Neural crest cell (in vitro differentiated cells): ENCODE measurements at places on chromosomes 7 and 10. TPM values are rescaled to one million over a fixed set of nuclear protein-coding genes. Genes with fewer than 3 reads are reported as not detected.

GRCh38 chr10:11011984-11012383 is 5.7 kb upstream of the CELF2 start:
- DNase-seq: no peak
- peaks cover 5% of the 10 kb centered on the region for H3K27me3 ChIP-seq
- H3K4me3 ChIP-seq: peak overlapping the region; percentile 28
- H3K4me1 ChIP-seq: peaks cover 83% of the 10 kb centered on the region
- peaks cover 2% of the 10 kb centered on the region for H3K36me3 ChIP-seq

DNA sequence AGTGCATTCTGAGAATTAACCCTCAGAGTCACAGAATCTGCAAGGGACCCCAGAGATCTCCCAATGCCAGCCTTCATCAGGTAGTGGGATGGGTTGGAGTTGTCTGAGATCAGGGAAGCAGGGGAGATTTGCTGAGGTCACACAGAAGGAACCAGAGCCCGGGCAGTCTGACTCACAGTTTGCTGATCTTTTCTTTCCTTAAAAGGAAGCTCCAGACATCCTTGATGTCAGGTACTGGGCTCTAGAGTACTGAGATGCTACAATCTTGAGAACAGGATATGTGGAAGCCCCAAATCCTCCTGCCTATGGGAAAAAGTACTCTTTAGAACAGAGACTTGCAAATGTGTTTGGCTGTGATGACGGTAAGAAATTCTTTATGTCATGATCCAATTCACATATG is 706 bp downstream of the TBATA start:
- no peaks in the 10 kb centered on the region for H3K36me3 ChIP-seq
- H3K27me3 ChIP-seq: no peaks in the 10 kb centered on the region
- no peaks in the 10 kb centered on the region for H3K4me1 ChIP-seq
- no peak overlapping the region for H3K4me3 ChIP-seq
- no peak for DNase-seq

DNA sequence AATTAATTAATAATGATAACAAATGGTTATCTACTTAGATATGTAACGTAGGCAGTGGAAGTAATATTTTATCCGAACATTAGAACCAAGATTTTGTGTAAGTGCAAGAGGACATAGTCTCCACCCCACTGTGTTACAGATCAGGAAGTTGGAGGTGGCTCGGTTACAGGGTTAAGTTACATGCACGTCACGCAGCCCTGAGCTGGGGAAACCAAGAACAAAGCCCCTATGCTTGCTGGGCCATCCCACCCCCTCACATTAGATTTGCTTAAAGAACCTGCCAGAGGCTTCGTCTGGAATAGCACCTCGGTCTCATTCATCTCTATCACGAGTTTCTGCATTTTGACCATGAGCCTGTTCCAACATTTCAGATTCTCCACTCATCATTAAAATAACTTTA is 214.1 kb downstream of the ADARB2 start:
- no peak overlapping the region for H3K27ac ChIP-seq
- peaks cover 20% of the 10 kb centered on the region for H3K4me1 ChIP-seq
- peaks cover 2% of the 10 kb centered on the region for H3K27me3 ChIP-seq
- no peak for DNase-seq

DNA sequence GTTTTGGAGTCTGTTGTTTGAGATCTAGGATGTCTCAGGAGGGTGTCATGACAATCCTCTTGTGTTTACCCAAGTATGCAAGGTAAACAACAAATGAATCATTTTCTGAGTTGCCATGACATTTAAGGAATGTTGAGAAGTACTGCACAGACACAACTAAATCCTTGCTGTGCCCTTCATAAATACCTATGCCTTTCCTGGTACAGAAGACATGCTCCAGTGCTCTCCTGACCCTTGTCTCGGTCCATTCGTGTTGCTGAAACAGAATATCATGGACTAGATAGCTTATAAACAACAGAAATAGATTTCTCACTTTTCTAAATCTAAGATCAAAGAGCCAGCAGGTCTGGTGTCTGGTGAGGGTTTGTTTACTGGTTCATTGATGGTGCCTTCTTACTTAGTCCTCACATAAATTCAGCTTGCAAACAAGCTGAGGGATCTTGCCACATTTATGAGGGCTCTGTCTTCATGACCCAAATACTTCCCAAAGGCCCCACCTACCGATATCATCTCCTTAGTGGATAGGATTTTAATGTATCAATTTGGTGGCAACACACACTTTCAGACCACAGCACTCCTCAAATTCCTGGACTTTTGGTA is 341.8 kb upstream of the SEMA3A start:
- no peak overlapping the region for H3K4me3 ChIP-seq
- no peak overlapping the region for H3K27ac ChIP-seq
- no peak for DNase-seq
- H3K36me3 ChIP-seq: no peaks in the 10 kb centered on the region

DNA sequence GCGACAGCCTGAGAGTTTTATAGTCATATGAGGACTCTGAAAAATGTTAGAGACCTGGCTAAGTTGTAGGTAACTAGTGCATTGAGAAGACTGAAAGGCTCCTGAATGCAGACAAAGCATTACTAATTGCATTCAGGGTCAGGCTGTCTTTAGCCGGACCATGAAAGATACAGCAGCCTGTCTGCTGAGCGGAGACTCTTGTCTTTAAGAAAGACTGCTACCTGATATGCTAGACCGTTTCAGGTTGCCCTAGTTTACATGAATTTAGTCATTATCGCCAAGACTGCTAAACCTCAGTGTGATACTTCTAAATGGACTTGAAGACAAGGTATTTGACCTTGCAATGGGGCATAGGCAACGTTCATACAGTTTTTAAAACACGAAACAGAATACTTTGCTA is 81.2 kb downstream of the BMPR1A start:
- no peak overlapping the region for H3K27ac ChIP-seq
- no peak for DNase-seq
- no peaks in the 10 kb centered on the region for H3K27me3 ChIP-seq
- H3K36me3 ChIP-seq: no peaks in the 10 kb centered on the region
- H3K4me1 ChIP-seq: peaks cover 35% of the 10 kb centered on the region

DNA sequence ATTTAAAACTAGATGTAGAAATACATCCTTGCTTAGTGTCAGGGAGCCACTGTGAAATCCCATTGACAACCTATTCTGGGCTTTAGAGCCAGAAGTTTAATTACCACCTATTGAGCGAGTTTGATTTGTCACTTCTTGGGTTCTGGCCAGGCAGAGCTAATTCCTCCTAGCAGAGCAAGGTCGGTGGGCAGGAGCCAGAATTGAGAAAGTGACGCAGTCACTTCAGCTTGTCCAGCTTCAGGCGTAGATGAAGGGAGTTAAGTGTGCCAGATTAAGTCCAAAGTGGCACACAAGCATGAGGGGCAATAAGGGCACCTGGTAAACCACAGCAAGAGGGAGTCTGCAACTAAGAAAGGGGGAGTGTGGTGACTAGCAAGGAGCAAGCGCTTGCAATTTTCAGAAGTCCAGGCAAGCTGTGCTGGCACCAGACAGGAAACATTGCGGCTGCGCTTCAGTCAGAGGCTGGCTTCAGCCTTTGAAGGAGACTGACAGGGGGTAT is 119.4 kb downstream of the ST7 start:
- H3K27me3 ChIP-seq: no peaks in the 10 kb centered on the region
- H3K4me3 ChIP-seq: no peak overlapping the region
- H3K36me3 ChIP-seq: no peaks in the 10 kb centered on the region
- H3K27ac ChIP-seq: no peak overlapping the region

- no peak for DNase-seq
- no peak overlapping the region for H3K27ac ChIP-seq
- H3K4me1 ChIP-seq: no peaks in the 10 kb centered on the region
- H3K4me3 ChIP-seq: no peak overlapping the region
- no peaks in the 10 kb centered on the region for H3K36me3 ChIP-seq
Measured at GRCh38 chr10:13241613-13242012, 7.4 kb upstream of the UCMA start.

- peaks cover 21% of the 10 kb centered on the region for H3K4me1 ChIP-seq
- no peak for DNase-seq
- H3K27me3 ChIP-seq: no peaks in the 10 kb centered on the region
Measured at GRCh38 chr7:46208635-46209525, 287.8 kb upstream of the IGFBP3 start.

GRCh38 chr10:112515126-112515525 is 68.1 kb downstream of the VTI1A start:
- H3K27ac ChIP-seq: no peak overlapping the region
- H3K4me3 ChIP-seq: no peak overlapping the region
- H3K27me3 ChIP-seq: no peaks in the 10 kb centered on the region

Gene MYOF
- total RNA-seq: 3.9 and 4.0 TPM in 2 replicates

Gene WNT8B
- 3.8 and 4.2 TPM in 2 replicates for total RNA-seq
